ENCODE measurements at places on chromosomes 1 and 21.

- no peak for DNase-seq
Measured at GRCh38 chr1:36297062-36297461, 9.1 kb upstream of the SH3D21 start.

GRCh38 chr1:27478098-27478497 lies 11.9 kb downstream of the WASF2 start:
- no peak for DNase-seq

GRCh38 chr1:194378517-194378916 lies 1192.1 kb upstream of the B3GALT2 start:
- peak; percentile 59 for DNase-seq

DNA sequence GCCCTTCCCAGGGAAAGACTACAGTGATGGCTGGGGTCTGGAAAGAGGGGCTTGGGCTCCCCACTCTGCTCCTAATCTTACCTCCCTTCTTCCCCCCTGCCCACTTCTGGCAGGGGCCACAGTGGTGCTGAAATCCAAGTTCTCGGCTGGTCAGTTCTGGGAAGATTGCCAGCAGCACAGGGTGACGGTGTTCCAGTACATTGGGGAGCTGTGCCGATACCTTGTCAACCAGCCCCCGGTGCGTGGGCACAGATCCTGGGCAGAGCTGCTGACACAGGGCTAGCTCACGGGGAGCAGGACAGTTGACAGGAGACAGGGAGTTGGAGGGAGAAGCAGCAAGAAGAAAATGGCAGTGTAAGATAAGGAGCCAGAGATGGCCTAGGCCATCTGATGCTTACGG lies 2.4 kb downstream of the SLC27A3 start:
- DNase-seq, result peak; percentile 21

GRCh38 chr1:163820766-163821165 lies 499.0 kb downstream of the NUF2 start:
- DNase-seq, result no peak

- DNase-seq, result peak; percentile 93
Measured at GRCh38 chr1:24727501-24728216, 17.6 kb upstream of the CLIC4 start.

DNA sequence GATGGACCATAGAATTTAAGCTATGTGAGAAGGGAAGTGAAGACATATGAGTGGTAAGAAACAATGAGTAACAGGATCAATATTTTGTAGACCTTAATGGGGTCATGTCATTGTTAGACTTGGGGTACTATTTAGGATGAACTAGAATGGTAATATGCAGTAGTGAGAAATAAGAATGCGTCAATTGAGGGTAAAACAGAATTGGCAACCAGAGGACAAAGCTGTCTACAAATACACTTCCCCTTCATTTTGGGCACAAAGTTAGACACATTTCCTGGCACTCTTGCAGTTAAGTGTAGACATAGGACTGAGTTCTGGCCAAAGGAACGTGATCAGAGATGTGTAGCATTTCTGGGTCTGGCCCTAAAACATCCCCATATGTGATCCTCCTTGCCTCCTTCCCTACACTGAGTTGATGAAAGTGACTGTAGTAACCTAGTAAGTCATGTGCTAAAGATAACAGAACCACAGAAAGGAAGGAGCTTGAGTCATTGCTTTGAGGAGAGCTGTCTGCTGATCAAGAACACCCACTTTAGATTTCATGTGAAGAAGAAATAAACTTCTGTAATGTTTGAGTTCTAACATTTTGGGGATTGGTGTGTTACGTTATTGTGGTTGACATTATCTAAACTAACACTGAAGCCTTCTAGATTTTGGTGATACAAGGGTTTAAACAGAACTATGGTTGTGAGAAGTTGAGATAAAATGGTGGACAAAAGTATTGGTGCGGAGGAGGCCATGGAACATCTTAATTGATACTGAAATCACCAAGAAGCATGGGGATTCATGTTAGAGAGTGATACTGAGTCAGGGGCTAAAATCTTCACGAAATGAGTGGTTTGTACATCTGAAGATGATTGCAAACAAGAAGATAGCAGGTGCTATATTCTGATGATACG lies 41.7 kb downstream of the CD55 start:
- peak; percentile 86 for DNase-seq

- no peak for DNase-seq
Measured at GRCh38 chr1:168550971-168551370, 7.2 kb upstream of the XCL2 start.

GRCh38 chr1:31991182-31991581 lies 22.5 kb upstream of the KHDRBS1 start:
- DNase-seq, result no peak

GRCh38 chr1:97909266-97909665 lies 11.6 kb downstream of the DPYD start:
- no peak for DNase-seq

DNA sequence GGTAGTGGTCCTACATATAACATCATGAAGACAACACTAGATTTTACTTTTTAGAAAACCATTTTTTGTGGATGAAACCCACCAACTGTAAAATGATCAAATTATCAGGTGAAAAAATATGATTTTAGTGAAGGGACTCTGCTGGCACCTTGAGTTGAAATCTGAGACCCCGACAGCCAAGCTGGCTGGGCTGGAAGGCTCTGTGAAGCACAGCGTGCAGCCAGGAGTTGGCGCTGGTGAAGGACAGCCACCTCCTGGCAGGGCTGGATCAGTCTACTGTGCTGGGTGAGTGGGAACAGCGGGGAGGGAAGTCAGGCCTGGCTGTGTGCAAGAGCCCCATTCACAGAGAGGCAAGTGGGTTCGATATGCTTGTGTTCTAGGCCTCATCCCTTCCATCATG lies 47.9 kb downstream of the DDAH1 start:
- no peak for DNase-seq

- DNase-seq, result peak; percentile 41
Measured at GRCh38 chr1:6521536-6521935, 30.1 kb upstream of the PLEKHG5 start.

DNA sequence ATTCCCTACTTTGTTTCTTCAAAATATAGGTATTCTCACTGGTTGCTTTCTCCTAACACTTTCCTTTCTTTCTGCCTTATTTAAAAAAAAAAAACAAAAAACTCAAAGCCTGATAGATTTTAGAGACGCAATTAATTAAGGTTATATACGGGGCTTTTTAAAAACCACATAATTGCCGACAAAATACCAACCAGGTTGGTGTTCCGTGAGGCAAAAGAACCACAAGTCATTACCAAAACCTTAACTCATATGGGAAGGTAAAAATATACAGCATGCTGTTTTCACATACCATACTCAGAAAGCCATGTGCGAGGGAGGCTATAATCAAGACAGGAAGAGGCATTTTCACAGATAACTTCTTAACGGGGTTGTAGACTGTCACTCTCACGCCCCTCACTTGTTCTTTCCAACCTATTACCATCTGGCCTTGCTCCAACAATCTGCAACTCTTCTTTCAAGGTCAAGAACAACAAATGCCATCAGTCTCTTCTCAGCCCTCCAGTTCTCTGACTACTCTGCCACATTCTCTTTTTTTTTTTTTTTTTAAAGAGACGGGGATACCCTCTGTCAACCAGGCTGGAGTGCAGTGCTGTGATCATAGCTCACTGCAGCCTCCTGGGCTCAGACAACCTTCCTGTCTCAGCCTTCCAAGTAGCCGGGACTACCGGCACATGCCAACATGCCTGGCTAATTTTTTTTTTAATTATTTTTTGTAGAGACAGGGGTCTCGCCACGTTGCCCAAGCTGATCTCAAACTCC lies 102.6 kb downstream of the APP start:
- DNase-seq, result no peak

- DNase-seq, result no peak
Measured at GRCh38 chr1:44507490-44508396, 102.7 kb downstream of the RNF220 start.

- DNase-seq, result peak; percentile 47
Measured at GRCh38 chr1:24878775-24879742, 51.0 kb downstream of the RUNX3 start.
